ENCODE measurements at places on chromosomes 3 and 15.

- no peak for DNase-seq
Measured at GRCh38 chr15:54304321-54304720, 326.1 kb downstream of the UNC13C start.

DNA sequence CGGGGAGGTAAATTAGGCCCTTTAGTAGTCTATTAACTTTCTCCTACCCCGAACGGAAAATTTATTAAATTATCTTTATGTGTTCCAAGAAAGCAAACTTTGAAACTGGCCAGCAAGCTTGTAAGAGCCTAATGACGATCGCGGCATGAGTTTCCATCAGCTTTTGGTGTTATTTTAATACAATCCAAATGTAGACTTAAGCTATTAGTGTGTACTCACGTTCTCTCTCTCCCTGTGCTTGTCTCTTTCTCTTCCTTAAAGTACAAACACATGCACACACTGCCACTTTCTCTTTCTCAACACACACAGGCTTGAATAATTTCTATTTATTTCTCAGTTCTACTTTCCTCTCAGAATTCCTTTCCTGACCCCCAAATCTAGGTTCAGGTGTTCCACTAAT, 108.8 kb upstream of the MME start:
- no peak for DNase-seq

GRCh38 chr15:47427463-47427862, 289.8 kb upstream of the SEMA6D start:
- no peak for DNase-seq

GRCh38 chr3:44326019-44326418, 12.5 kb upstream of the TCAIM start:
- no peak for DNase-seq

DNA sequence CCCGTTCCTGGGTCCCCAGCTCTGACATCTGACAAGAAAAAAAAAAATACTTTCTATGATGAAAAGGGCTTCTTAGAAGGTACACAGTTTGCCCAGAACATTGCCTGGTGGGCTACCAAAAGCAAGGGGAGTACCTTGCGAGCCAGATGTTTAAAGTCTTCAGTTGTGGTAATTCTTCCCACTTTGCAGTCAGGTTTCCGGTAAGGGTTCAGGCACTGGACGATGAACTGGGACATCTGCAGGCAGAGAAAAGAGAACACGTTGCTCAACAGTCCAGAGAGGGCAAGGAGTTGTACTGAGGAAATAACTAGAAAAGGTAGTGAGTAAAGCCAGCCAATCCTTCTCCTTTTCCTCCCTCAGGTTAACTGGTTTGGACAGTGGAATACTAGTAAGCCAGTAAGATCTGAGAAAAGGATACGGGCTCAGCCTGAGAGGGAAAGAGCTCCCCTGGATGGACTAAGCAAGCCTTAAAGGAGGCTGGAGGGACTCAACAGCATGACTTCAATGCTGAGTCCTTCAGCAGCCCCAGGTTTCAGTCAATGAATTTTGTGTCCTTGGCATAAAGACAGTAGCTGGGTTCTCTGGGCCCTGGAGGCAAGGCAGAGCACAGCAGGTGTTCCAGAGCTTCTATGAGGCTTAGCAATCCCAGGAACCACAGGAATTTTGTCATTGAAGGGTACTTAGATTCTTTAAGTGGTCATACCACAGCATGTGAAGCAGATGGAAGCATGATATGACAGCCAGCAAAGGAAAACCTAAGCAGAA, 38.2 kb downstream of the NBEAL2 start:
- DNase-seq: no peak

- DNase-seq: no peak
Measured at GRCh38 chr3:129855832-129856419, 37.6 kb downstream of the TMCC1 start.

GRCh38 chr3:161222662-161223061, 1.6 kb downstream of the NMD3 start:
- DNase-seq: no peak

GRCh38 chr15:82950746-82951370, 1.7 kb downstream of the HOMER2 start:
- no peak for DNase-seq

GRCh38 chr3:15283702-15284101, 48.7 kb downstream of the SH3BP5 start:
- no peak for DNase-seq

DNA sequence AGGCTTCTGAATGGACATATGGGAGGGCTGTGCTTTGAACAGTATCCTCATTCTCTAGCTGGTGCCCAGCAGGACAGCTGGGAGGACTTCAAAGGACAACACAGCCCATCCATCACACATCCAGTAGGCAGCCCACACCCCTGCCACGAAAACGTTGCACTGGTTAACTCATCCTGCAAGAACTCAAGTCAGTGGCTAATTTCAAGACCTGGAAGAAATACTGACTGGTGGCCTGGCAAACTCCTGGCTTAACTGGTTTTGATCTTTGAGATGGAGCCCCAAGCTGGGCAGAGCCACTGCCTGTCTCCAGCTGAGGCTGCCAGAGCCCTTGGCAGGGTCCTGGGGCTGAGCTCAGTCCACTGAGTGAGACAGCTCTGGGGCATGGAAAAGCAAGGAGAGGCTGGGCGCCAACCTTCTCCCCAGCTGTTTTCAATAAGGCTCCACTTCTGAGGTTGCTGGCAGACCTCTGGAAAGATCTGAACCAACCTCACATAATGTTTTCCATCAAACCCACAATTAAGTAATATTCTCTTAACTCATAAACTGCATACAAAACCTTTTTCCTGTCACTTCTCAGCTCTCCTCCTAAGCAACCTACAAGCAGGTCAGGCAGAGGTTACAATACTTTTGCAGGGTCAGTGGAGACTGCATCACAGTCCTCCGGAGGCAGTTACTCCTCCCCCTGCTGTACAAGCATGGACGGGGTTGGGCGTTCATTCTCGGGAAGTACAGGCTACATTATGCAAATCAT, 110.3 kb downstream of the MYLK start:
- DNase-seq: no peak

GRCh38 chr15:98418122-98418521, 230.2 kb upstream of the IGF1R start:
- no peak for DNase-seq

- DNase-seq: no peak
Measured at GRCh38 chr15:44160796-44161195, 34.3 kb downstream of the FRMD5 start.

DNA sequence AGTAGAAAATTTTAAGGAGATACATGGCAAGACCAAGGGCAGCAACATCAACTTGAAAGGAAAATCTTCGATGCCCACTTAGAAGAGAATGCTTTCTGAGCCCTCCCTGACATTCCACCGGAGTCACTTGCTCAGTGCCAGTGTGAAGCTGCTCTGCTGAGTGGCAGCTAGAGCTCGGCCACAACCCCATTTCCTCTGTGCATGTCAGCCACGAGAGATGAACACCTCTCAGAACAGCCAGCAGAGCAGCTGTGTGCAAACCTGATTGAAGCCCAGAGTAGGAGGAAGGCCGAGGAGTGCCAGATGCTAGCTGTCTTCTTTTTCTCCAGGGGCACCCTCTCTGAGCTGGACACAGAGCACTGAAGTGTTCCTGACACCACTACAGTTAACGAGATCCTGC, 12.2 kb downstream of the TARS3 start:
- DNase-seq: no peak

Measured in right kidney (tissue), 9 donors.